ENCODE measurements at places on chromosomes 5 and 9. TPM values are rescaled to one million over a fixed set of nuclear protein-coding genes. Genes with fewer than 3 reads are reported as not detected.

GRCh38 chr9:14962193-14962882 lies 52.1 kb upstream of the FREM1 start:
- DNase-seq, result no peak

DNA sequence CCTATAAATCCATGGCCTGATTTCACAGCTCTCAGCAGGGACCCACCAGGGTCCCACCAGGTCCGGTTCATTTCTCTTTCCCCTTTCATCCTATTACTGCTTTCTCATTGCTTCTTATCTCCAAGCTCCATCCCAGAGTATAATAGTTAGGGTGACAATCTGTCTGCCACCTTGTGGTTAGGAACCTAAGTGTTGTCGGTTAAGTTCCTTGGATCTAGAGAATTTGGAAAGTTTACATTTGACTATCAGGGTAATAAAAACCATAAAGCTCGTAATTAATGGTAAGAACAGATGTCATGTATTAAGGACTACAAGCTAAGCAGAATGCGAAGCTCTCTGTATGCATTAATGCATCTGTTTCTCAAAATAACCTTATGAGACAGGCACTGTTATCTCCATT lies 259.1 kb downstream of the SH3GL2 start:
- DNase-seq, result peak; percentile 2

DNA sequence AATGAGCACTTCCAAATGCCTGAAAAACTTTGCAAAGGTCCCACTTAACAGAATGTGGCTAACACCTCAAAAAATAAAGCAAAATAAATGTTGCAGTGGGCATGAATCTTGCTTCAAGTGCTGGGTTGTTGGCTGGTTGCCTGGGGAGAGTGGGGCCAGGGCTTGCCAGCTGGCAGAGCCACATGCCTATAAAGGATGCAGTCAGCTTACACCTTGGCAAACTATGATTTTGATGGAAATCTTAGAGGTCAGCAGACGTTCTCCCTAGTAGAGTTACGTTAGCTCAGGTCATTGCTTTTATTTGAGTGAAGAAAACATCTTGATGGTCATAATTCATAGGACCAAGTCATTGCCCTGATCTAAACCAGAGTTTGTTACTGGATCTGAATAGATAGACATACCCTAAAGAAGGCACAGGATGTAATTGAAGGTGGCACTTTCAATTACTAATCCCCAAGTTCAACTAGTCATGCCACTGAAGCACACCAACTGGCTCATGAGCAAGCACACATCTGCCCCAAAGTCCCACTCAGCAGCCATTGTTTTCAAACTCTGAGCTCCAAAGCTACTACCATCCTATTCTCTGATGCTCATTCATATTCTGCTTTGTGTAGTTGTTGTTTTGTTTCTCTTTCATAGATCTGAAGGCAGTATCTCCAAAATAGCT lies 51.2 kb upstream of the ZSWIM6 start:
- DNase-seq, result no peak

GRCh38 chr5:29758986-29759421 lies 1434.5 kb upstream of the CDH6 start:
- no peak for DNase-seq

DNA sequence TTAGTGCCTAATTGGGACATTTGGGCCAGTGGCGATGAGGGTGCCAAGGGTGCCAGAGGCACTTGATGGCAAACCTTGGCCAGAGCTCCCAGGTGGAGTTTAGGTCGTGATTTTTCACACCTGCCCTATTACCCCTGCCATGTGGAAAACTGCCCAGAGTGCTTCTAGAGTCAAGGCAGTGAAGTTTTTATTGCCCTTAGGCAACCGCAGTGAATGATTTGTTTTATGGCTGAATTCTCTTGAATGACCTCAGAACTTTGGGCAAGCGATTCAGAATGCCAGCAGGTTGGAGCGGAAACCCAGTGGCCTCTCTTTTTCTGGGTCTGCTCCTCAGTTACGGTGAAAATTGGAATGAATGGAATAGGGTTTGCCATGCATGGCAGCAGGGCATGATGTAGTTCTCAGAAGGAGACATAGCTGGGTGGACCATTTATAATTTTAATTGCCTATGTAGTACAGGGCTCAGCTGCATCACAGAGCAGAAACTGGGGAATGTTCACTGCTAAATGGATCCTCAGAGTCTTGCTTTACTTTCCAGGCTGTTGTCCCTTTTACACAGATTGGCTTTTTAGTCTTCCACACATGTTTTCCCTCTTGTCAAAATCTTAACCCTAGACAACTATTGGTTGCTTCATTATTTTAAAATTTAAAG lies 820.0 kb upstream of the SEMA6A start:
- DNase-seq, result no peak

- no peak for DNase-seq
Measured at GRCh38 chr9:72156586-72156985, 7.3 kb downstream of the GDA start.

The RGP1 gene
- total RNA-seq, result 13.5 TPM

DNA sequence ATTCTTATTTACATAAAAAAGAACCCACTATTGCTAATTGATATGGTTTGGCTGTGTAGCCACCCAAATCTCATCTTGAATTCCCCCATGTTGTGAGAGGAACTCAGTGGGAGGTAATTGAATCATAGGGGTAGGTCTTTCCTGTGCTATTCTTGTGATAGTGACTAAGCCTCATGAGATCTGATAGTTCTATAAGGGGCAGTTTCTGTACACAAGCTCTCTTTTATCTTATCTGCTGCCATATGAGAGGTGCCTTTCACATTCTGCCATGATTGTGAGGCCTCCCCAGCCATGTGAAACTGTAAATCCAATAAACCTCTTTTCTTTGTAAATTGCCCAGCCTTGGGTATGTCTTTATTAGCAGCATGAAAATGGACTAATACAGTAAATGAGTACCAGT lies 58.2 kb upstream of the PRR16 start:
- peak; percentile 86 for DNase-seq

GRCh38 chr5:14197056-14197455 lies 53.9 kb downstream of the TRIO start:
- DNase-seq, result no peak

The SLC34A1 gene
- total RNA-seq, result not detected

DNA sequence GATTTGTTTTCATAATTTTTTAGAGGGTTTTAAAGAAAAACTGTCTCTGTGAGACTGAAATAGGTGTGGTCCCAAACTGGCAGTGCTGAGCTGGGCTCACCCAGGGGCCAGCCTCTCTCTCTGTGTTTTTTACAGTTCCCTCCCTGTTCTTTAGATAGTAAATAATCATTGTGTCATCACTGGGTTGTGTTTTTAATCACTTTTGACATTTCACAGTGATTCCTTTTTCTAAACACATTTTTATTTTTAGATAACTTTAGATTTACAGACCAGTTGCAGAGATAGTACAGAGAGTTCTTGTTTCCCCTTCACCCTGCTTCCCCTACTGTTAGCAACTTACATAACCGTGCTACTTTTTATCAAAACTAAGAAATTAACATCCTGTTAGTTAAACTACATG lies 44.4 kb downstream of the MAP1B start:
- no peak for DNase-seq

The MYO10 gene
- total RNA-seq, result 21.5 TPM

The SPATA9 gene
- 1.4 TPM for total RNA-seq

The PKD2L2 gene
- not detected for total RNA-seq

GRCh38 chr9:133463234-133463863 lies 3.6 kb downstream of the CACFD1 start:
- DNase-seq, result no peak

The MSX2 gene
- total RNA-seq, result 4.9 TPM

- DNase-seq, result no peak
Measured at GRCh38 chr5:176519810-176520720, 17.1 kb downstream of the RNF44 start.

The EDIL3 gene
- total RNA-seq, result 56.0 TPM

- peak; percentile 54 for DNase-seq
Measured at GRCh38 chr5:119327018-119327417, 28.8 kb upstream of the TNFAIP8 start.

DNA sequence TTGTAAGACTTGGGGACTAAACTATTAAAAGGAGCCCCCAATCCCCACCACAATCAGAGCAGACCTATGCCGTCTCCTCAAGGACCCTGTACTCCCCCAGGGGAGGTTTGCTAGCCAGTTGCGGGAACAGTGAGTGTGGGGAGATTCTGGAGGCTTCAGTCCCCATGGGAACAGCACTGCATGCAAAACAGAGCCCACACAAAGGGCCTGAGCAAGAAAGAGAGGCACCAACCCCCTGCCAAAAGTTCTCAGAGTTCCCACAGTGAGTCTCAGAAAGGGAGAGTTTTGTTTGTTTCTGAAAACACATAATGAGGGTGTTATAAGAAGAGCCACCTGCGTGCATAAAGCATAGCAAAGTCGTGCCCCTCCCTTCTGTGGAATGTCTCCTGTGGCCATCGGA lies 56.6 kb downstream of the CFAP90 start:
- no peak for DNase-seq

DNA sequence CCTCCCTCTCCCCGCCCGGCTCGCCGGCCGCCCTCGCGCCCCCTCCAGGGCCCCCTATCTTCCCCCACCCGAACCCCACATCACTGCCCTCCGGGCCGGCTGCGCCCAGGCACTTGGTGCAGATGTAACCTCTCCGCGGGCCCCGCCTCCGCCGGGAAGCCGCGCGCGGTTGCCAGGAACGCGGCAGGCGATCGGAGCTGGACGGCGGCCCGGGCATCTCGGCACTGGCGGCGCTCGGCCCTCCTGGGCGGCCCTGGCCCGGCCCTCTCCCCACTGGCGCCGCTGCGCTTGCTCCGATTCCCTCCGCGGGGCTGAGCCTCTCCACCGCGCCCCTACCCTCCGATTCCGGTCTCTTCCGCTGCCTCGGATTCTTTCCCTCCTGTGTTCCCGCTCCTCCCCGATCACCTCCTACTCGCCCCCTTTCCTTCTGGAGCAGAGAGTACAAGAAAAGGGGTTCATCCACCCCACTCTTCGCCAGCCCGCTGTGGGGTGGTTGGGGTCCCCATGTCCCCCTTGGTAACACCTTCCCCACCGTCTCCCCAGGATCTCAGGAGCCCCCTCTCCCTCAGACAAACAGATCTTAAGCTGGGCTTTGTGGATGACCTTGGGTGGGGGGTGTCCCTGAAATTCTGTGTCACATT lies 70.6 kb downstream of the C9orf50 start:
- DNase-seq, result peak; percentile 32

The CDX1 gene
- total RNA-seq, result not detected

DNA sequence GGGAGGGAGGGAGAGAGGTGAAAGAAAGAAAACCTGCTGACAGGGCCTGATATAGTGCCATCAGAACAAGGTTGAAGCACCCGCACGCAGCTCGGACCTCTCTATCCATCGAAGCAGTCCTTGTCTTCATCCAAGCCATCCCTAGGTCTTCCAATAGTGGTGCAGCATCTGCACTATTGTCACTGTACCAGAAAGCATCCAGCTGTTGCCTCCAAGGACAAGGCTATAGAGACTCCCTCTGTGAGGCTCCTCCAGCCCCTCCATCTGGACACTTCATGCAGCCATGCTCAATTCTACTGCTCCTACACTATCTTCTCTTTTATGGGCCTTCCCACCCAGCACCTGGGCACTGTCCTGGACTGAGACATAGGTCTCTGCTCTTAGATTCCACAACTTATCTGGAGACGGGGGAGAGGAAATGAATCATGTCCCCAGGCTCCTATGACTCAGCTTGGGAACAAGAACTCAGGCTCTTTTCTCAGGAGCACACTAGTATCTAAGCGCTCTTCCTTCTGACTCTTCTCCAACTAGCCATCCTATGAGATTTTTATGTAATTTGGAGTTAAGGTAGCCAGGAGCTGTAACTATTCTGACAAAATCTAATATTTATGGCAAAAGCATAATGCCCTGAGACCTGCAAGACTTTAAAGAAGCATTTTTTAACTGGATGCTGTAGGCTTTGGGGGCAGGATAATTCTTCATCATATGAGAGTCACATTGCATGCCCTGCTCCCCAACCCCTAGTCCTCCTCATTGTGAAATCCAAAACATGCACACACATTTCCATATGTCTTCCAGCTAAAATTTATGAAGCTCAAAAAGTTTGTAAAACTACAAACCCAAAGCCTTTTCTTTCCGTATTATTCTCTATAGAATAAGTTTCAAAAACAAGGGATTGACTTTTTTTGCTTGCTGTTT lies 446.8 kb downstream of the CCDC171 start:
- peak; percentile 98 for DNase-seq

The FOXD4L3 gene
- not detected for total RNA-seq

GRCh38 chr9:86665416-86665815 lies 281.9 kb downstream of the GAS1 start:
- no peak for DNase-seq

DNA sequence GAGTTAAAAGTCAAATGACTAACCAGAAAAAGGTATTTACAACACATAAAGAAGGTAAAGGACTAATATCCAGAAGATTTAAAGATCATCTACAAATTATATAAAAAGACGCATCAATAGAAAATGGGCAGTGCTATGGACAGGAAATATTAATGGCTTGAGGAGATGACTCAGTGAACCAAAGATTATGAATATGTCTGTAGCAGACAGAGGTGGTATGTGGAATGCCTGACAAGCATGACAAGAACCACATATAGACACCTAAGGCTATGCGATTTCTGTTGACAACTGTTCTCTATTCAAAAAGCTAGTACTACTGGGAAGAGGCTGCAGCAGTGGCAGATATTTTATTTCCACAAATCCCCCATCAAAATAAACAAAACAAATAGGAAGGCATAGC lies 177.0 kb upstream of the SH3GL2 start:
- peak; percentile 12 for DNase-seq

GRCh38 chr5:126917918-126918614 lies 112.3 kb downstream of the MARCHF3 start:
- no peak for DNase-seq

- peak; percentile 85 for DNase-seq
Measured at GRCh38 chr5:36606428-36607113, at the start of gene SLC1A3. Gene SLC1A3, plus strand, starts transcription at chr5:36606606. Its CDS starts 1,818 bp downstream, at chr5:36608424.

DNA sequence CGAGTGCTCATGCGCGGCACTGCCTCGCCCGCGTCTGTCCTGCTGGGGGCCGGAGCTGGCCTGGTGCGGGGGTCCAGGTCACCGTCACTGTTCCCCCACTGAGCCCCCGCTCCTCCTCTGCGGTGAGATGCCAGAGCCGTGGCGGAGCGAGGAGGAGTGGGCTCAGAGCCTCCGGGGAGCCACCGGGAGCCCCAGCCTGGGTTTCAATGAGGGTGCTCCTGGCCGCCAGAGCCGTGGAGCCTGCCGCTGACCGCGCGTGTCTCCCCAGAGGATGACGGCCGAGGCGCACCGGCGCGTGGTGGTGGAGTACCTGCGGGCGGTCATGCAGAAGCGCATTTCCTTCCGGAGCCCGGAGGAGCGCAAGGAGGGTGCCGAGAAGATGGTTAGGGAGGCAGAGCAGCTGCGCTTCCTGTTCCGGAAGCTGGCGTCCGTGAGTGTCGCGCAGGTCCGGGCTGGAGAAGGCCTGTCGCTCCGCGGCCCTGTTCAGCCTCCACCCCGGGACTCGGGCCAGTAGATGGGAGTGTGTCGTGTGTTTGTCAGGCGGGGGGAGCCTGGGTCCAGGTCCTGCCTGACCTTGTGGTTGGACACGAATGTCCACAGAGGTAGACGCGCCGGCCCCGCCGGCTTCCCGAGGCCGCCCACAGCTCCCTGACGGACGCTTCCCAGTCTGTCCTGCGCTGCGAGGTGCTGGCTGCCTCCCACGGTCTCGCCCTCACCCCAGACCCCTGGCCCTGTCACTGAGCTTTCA lies 22.0 kb downstream of the EXOC3 start:
- no peak for DNase-seq

All from LHCN-M2 (cell line).